ENCODE measurements at places on chromosomes 13 and 19.

DNA sequence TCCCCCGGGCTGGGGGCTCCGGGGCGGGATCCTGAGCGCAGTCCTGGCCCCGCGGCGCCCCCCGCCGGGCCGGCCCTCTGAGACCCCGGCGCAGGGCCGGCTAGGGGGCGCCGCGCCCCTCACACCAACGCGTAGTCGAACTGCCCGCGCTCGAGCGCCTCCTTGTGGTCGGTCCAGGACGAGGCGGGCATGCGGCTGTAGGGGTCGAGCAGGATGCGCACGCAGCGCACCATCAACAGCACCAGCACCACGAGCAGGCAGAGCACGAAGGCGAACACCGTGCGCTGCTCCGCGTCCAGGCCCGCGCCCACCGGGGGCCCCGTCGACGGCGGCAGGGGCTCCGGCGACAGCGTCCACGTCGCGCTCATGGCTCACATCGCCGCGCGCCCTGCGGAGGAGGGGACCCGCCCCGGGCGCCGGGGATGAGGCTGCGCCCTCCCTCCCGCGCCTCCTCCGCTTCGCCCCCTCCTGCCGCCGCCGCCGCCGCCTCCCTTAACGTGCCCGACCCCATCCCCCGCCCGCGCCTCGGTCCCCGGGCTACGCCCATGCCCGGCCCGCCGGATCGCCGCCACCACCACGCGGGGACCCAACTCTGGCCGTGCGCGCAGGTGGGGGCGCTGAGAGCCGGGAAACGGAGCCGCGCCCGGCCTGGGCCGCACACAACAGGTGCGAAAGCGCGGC, 624 bp downstream of the CTXN1 start:
- no peak for DNase-seq

GRCh38 chr19:41537789-41538188, 38.2 kb upstream of the CEACAM21 start:
- no peak for DNase-seq

DNA sequence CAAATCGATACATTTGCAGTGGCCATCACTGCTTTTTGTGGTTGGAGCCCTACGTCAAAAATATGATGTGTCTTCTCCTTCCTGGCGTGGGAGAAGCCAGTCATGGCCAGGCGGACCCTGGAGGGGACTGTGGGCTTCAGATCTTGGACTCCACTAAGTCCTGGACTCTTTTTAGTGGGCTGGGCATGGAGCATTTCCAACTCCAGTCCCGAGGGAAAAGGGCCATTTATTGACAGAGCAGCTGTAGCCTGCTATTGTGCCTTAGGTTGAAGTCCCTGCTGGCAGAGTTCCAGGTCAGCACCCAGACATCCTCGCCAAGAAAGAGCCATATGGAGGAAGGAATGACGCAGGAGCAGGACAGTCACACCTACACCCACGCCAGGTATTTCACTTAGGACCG, 179.2 kb upstream of the ZNF507 start:
- no peak for DNase-seq

GRCh38 chr19:29662278-29662603, 3.0 kb upstream of the PLEKHF1 start:
- no peak for DNase-seq

DNA sequence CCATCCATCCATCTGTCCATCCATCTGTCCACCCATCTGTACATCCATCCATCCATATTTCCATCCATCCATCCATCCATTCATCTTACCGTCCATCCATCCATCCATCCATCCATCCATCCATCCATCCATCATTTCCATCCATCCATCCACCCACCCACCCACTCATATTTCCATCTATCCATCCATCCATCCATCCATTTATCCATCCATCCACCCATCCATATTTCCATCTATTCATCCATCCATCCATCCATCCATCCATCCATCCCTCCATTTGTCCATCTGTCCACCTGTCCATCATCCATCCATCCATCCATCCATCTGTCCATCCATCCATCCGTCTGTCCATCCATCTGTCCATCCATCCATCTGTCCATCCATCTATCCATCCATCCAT, 20.3 kb upstream of the EMC10 start:
- no peak for DNase-seq

GRCh38 chr13:53839461-53839860, 810.8 kb downstream of the OLFM4 start:
- no peak for DNase-seq

All from globus pallidus (tissue), 1 donor.